ENCODE measurements at places on chromosomes 2 and 18.
A peak's percentile ranks its signal among the peaks of the same experiment; 100 is the strongest.

DNA sequence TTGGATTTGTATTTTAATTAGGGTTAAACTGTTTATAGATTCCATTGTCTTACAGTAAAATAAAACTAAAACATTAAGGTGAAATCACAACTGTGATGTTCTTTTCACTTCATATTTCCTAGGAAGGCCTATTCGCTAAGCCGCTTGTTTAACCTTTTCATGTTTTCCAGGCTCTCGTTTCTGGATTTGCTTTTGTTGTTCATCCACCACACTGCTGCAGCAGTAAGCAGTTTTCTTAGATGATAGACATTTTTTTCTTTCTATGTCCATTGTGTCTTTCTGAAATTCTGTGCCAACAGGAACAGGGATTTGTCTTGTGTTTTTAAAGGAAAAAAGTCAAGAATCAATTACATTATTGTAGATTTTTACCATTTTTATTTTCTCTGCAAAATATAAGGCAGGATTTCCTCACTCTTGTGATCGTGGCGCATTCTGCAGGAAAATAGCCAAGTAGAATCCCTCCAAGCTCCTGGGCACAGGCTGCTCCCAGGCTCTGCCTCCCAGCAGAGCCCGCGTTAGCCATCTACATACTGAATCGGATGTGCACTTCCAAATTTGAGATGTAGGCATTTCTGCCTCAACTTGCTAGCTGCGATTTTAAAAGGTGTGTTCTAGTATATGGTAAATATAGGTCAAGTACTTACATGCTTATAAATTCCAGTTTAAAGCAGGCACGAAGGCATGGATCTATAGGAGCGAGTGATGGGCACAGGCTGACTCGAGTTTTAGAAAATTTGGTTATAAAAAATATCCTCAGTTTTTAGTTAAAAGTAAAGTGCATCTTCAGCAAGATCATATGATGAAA is 10.2 kb downstream of the TSHZ1 start:
- DNase-seq = no peak

DNA sequence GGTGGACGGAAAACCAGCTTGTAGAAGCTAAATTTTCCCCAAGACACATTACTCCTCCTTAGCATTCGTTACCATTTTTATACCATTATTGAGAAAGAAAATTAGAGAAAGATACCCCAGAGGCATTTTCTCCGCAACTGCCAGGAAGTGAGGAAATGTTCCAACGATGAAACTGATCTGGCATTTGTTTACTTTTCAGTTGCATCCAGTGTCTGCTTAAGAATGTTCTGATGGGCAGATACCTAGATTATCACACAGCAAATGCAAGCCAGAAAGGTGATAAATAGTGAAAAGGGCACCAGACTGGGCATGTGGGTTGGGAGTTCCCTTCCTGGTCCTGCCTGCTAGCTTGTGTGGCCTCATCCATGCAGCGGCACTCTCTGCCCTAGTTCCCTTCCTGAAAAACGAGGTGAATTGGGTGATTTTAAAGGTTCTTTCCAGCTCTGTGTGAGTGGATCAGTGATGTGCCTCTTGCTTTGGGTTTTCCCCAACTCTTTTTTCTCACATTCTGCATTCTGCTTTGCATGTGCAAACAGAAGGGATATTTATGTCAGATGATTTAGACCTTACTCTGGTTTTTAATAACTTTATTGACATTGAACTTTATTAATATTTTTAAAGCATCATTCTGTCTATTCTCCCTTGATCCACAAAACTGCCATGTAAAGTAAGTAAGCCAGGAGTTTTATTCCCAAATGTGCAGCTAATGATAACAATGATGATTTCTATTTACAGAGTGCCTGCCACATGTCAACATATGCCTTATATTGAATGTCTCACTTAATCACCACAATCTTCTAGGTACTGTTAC is 139.6 kb downstream of the INSIG2 start:
- no peak for DNase-seq

- no peak for DNase-seq
Observed at GRCh38 chr2:104321116-104321795, 532.7 kb upstream of the POU3F3 start.

DNA sequence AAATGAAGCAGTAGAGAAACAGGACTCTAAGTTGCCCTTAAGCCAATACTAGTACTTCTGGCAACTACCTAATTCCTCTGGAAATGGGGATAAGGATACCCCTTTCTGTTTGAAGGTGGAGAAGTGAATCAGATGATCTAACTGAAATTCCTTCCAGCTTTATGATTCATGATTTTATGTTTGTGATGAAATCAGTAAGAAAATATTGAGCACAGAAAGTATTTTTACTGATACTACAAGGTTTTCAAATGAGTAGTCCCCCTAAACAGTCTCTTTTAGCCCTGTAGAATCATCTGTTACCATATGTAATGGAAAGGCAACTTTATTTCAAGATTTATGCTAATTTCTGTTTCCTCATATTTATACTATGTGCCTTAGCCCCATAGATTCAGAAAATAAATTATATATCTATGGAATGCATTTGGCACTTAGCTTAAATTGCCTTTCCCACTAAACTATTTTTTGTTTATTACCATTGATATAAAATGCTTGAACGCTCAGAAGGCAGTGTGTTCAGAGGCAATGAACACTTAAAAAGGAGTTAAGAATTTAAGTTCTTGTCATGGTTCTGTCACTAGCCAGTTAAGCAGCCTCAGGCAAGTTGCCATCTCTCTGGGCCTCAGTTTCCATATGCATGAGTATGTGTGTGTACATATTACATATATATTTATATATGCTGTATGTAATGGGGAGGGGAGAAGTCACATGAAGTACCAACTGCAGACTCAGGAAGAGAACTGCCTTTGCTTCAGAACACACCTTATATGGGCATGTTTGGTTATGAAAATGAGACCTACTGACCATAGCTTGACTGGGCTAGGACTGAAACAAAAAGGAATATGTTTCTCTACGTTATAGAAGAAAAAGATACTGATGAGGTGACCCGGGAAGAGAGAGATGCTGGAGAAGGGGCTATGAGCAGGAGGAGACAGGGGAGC is 97.7 kb downstream of the CDC42EP3 start:
- DNase-seq = peak; percentile 52

- DNase-seq = no peak
Observed at GRCh38 chr2:36359067-36359466, 3.5 kb downstream of the CRIM1 start.

DNA sequence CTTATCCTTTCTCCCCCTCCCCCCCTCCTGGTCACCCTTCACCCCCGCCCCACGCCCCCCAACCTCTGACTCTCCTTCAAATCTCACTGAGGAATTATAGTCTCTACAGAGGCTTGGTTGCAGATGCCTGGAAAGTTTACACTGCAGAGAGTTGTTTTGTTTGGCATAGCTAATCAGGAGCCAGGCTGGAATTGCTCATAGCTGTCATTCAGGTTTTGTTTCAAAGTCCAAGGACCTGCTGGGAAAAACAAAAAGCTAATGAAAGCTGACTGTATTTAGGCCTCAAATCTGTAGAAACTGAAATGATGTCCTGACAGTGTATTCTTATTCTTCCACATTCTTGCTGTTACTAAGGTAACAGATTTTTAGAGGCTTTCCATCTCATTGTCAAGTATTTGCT is 22.6 kb downstream of the GREB1L start:
- no peak for DNase-seq
